Stimulated activated CD8-positive, alpha-beta memory T cell treated with anti-CD3 and anti-CD28 coated beads, Interleukin-7, amount 100 ng/mL, for 1 hour (primary cell): ENCODE measurements at places on chromosomes 13 and 19.

DNA sequence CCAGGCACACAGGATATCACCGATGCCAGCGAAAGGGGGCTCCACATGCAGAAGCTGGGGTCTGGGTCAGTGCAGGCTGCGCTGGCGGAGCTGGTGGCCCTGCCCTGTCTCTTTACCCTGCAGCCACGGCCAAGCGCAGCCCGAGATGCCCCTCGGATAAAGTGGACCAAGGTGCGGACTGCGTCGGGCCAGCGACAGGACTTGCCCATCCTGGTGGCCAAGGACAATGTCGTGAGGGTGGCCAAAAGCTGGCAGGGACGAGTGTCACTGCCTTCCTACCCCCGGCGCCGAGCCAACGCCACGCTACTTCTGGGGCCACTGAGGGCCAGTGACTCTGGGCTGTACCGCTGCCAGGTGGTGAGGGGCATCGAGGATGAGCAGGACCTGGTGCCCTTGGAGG, 7.2 kb downstream of the NCAN start:
- DNase-seq, result no peak

GRCh38 chr13:113001241-113002140, 32.5 kb downstream of the MCF2L start:
- DNase-seq, result no peak

GRCh38 chr13:30779016-30779415, 43.7 kb downstream of the ALOX5AP start:
- DNase-seq, result no peak

DNA sequence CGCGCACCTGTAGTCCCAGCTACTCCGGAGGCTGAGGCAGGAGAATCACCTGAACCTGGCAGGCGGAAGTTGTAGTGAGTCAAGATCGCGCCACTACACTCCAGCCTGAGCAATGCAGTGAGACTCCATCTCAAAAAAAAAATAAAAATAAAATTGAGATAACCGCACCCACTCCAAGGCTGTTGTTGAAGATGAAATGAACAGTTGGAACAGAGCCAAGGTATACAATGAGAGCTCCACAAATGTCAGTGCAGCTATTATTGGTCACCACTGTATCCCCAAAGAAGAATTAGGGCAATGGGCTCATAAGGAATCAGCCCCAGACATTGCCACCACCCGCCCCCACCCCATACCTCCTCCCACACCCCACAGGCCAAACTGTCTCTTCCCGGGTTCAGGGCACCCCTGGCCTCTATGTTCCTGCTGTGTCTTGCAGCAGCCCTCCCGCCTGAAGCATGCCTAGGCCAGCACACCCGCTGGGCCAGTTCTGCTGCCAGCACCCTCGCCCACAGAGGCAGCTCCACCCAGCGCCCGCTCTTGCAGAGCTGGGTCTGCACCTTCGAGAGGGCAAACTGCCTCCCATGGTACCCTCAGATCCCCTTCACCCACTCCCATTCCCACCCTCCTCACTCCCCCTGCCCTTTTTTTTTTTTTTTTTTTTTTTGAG, 3.5 kb upstream of the S1PR5 start:
- no peak for DNase-seq

- no peak for DNase-seq
Measured at GRCh38 chr19:31023038-31023437, 326.2 kb downstream of the TSHZ3 start.

- no peak for DNase-seq
Measured at GRCh38 chr13:104854007-104854406, 1681.5 kb downstream of the EFNB2 start.

- no peak for DNase-seq
Measured at GRCh38 chr13:36552334-36552733, 120.0 kb downstream of the CCNA1 start.

DNA sequence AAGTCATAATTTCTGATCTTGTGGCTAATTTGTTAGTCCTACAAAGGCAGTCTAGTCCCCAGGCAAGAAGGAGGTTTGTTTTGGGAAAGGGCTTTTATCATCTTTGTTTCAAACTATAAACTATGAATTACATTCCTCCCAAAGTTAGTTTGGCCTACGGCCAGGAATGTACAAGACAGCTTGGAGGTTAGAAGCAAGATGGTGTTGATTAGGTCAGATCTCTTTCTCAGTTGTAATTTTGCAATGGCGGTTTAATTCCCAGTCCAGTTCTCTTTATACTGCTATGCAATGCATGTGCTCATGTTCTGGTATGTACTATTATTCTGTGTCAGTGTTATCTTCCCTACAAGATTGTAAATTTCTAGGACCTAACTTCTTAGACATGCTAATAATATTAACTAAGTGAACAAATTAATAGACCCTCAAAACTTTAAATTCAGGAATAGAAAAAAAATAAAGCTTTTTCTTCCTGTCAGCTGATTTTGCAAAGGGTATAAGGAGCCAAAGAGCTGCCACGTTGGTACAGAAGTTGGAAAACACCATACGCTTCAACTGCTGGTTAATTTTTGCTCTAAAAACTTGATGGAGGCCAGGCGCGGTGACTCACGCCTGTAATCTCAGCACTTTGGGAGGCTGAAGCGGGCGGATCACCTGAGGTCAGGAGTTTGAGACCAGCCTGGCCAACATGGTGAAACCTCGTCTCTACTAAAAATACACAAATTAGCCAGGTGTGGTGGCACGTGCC, 1.3 kb upstream of the DNAJC15 start:
- no peak for DNase-seq

- DNase-seq, result no peak
Measured at GRCh38 chr13:80039000-80039399, 301.9 kb downstream of the SPRY2 start.

GRCh38 chr19:9883231-9883758, 48.2 kb downstream of the PIN1 start:
- no peak for DNase-seq

DNA sequence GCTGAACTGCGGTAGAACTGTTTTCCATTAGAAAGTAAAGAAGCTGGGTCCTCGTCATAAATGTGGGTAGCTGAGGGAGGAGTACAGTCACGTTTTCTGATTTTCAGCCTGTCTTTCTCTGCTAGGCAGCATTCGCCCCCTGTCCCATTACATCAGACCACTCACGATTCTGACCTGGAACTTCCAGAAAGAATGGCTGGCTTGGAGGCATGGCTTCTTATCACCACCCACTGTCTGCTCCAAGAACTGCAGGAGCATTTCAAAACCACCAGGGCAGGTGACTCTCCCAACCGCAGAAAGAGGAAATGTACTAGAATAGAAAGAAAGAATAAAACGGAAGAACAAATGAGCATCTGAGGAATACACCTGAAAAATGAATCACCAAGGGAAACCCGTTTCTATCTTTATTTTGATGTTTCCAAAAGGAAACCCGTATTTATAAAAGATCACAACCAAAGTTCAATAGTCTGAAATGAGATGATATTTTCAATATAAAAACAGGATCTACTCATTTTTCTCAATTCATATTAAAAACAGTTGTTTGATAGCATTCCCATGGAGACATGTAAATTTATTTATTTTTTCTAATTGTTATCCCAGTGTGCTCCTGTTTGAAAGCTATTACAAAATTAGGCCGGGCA, 22.1 kb upstream of the POMP start:
- DNase-seq, result no peak

DNA sequence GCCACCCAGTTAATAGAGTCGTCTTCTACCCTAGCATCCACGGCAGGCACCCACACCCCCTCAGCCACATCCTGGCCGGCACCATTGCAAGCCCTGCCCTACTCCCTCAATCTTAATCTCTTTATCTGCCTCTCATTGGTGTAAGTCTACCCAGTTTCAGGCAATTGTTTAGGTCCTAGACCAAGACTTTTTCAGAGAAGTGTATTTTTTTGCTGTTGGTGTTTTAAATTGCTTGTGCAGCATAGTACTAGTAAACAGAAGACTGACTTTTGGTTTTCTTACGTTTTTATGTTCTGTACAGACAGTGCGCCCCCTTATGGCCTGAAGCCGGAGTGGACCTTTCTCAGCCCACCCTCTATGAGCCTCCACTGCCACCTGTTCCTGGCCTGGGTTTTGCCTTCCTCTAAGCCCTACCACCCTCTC, 2.3 kb upstream of the LCP1 start:
- peak; percentile 64 for DNase-seq

GRCh38 chr13:65784088-65784816, 1445.9 kb downstream of the PCDH9 start:
- no peak for DNase-seq

DNA sequence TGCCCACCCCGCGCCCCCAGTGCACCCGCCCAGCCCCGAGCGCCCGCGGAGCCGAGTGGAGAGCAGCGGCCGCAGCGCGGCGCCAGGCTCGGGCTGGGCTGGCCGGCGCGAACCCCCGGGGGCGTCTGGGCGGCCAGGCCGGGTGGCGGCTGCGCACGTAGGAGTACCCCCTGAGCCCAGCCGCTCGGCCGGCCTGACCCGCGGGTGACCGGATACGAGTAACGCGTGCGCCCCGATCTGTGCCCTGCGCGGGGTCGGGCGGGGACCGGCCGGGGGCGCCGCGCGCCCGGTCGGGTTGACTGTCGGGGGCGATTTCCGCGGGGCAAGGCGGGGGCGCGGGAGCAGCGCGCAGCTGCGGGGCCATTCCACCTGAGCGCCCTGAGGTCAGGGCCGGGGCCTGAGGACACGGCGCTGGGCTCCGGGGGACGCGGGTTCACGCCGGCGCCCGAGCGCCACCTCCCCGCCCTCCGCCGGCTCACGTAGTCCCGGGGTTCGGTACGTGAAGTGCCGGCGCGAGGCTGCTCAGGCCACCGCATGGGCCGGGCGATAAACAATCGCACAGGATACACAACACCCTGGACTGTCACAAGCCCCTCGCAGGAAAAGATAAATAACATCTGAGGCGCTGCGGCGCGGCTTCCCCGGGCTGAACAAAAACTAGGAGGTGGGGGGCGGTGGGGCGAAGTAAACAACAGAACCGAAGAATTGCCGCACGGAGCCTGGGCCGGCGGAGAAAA, 37.6 kb upstream of the FLT1 start:
- DNase-seq, result no peak

GRCh38 chr13:112967686-112968379, 1.2 kb upstream of the MCF2L start:
- no peak for DNase-seq

GRCh38 chr19:51181377-51181912, 39.3 kb downstream of the SIGLEC7 start:
- DNase-seq, result no peak

- DNase-seq, result no peak
Measured at GRCh38 chr13:70424428-70424827, 316.2 kb upstream of the KLHL1 start.

DNA sequence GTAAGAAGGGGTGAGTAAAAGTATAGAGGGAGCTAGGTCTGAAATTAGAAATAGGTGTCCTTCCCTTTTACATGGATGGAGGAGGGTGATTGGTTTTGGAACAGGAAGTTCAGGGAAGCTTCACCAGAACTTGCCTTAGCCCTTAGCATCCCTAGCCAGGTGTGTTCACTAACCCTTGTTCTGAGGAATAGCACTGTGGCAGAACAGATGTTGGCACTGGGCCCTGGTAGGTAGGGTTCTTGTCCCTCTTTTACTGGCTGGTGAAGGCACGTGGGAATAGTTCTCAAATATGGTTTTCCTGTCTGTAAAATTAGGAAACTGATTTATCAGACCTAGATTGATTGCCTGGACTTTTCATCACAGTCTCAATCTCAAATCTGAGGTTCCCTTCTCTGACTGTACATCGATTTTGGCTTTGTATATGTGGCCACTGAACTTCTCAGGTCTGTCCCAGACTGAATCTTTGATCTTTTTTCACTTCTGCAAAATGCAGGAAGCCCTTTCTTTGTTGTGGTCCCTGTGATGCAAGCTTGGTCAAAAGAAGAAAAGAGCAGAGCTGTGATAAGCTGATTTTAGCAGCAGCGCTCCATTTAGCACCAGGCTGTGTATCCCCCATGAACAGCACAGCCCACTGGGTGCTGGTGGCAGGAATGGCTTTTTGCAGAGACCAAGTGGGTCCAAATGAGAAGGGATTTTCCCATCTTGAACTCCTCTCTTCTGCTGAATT, 86.2 kb upstream of the HTR2A start:
- no peak for DNase-seq

GRCh38 chr13:45711951-45712350, 9.8 kb downstream of the CBY2 start:
- no peak for DNase-seq

GRCh38 chr19:30788105-30788765, 416.1 kb downstream of the ZNF536 start:
- DNase-seq, result no peak

DNA sequence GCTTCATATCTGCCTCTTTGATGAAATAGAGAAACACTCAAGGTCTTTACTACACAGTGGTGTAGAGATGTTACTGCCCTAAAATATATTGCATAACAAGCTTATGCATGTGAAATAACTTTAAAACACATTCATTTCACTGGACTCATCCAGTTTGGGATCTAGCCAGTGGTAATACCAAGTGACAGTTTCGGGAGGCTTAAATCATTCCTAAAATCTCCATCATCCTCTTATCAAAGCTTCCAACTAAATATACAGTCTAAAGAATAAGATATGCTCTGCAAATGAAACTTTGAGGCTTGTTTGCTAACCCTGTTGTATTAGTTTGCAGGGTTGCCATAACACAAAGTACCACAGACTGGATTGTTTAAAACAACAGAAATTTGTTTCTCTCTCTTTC, 52.8 kb downstream of the THSD1 start:
- no peak for DNase-seq

- DNase-seq, result no peak
Measured at GRCh38 chr13:34857558-34858325, 84.3 kb upstream of the NBEA start.

- no peak for DNase-seq
Measured at GRCh38 chr13:97226788-97227627, 4.9 kb downstream of the MBNL2 start.

- DNase-seq, result no peak
Measured at GRCh38 chr13:50529154-50529882, 314.2 kb downstream of the DLEU7 start.

GRCh38 chr13:77674852-77675251, 22.6 kb upstream of the SLAIN1 start:
- no peak for DNase-seq

GRCh38 chr13:79155883-79156282, 250.2 kb downstream of the RBM26 start:
- no peak for DNase-seq

DNA sequence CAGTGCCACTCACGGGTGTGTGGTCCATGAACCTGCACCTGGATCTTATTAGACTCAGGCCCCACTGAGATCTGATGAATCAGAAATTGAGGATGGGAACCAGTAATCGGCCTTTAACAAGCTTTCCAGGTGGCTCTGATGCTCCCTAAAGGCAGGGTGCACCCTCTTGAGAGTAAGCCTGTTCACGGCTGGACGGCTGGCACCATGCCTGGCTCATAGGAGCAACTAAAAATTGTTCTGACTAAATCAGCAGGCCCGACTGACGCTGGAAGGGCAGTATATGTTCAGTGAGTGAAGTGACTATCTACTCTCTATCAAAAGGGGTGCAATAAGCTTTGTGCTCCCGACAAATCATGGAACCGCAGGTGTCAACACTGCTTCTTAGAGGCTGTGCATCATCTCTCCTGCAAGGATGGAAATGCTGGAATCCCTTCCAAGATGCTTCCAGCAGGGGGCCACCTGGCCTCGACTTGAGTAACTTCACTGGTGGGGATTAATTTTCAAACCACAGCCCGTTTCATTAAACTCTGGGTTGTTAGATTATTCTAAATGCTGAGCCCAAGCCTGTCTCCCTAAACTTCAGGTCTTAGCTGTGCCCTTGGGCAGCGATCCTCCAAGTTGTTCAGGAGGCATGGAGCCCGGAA, 28.4 kb downstream of the TMTC4 start:
- DNase-seq, result no peak

GRCh38 chr19:36501973-36502372, 12.6 kb upstream of the ZNF566 start:
- no peak for DNase-seq

GRCh38 chr13:33289966-33290365, 4.4 kb upstream of the STARD13 start:
- DNase-seq, result no peak

- DNase-seq, result no peak
Measured at GRCh38 chr19:57563547-57563946, 3.9 kb upstream of the ZNF550 start.
